Stomach (tissue), 19 donors: ENCODE measurements at places on chromosomes 11 and 22. TPM values are rescaled to one million over a fixed set of nuclear protein-coding genes. Genes with fewer than 3 reads are reported as not detected.

GRCh38 chr22:26127126-26127525 is 42.1 kb upstream of the SEZ6L start:
- no peak for DNase-seq
- no peaks in the 10 kb centered on the region for H3K4me1 ChIP-seq
- H3K27me3 ChIP-seq = no peaks in the 10 kb centered on the region
- H3K36me3 ChIP-seq = no peaks in the 10 kb centered on the region
- H3K4me3 ChIP-seq = no peak overlapping the region

LINC01488 gene
- not detected for total RNA-seq

CRYBB2 gene
- total RNA-seq = not detected

- H3K36me3 ChIP-seq = no peaks in the 10 kb centered on the region
- no peaks in the 10 kb centered on the region for H3K27me3 ChIP-seq
- no peak overlapping the region for H3K27ac ChIP-seq
- H3K4me3 ChIP-seq = no peak overlapping the region
- H3K4me1 ChIP-seq = no peaks in the 10 kb centered on the region
These were observed 1.9 kb downstream of the OR4S1 start for GRCh38 chr11:48307760-48308386.

TH gene
- total RNA-seq = not detected

GRCh38 chr11:118532091-118532490 is 1.1 kb downstream of the TMEM25 start:
- H3K36me3 ChIP-seq = peaks cover 18% of the 10 kb centered on the region
- peaks cover 36% of the 10 kb centered on the region for H3K4me1 ChIP-seq
- H3K27me3 ChIP-seq = no peaks in the 10 kb centered on the region
- H3K27ac ChIP-seq = no peak overlapping the region
- no peak for DNase-seq

CHRNA10 gene
- total RNA-seq = 1.8 TPM

GRCh38 chr22:50737728-50738648 is at the start of gene ACR:
Gene ACR (plus strand): TSS chr22:50738204. CDS start chr22:50738236, 32 bp downstream.
- H3K27ac ChIP-seq = no peak within 1 kb of the TSS
- no peaks in the 10 kb centered on the region for H3K36me3 ChIP-seq
- peaks cover 39% of the 10 kb centered on the region for H3K27me3 ChIP-seq
- no peak within 1 kb of the TSS for H3K4me3 ChIP-seq
- no peak for DNase-seq
- H3K4me1 ChIP-seq = no peaks in the 10 kb centered on the region

CRACR2B gene
- 165 TPM for total RNA-seq

GRCh38 chr11:99069856-99070444 is 49.2 kb downstream of the CNTN5 start:
- H3K36me3 ChIP-seq = no peaks in the 10 kb centered on the region
- H3K27me3 ChIP-seq = no peaks in the 10 kb centered on the region
- no peak overlapping the region for H3K27ac ChIP-seq

FAM180B gene
- total RNA-seq = not detected

E2F8 gene
- total RNA-seq = 3.6 TPM

POLR2F gene
- total RNA-seq = 73.7 TPM

DNA sequence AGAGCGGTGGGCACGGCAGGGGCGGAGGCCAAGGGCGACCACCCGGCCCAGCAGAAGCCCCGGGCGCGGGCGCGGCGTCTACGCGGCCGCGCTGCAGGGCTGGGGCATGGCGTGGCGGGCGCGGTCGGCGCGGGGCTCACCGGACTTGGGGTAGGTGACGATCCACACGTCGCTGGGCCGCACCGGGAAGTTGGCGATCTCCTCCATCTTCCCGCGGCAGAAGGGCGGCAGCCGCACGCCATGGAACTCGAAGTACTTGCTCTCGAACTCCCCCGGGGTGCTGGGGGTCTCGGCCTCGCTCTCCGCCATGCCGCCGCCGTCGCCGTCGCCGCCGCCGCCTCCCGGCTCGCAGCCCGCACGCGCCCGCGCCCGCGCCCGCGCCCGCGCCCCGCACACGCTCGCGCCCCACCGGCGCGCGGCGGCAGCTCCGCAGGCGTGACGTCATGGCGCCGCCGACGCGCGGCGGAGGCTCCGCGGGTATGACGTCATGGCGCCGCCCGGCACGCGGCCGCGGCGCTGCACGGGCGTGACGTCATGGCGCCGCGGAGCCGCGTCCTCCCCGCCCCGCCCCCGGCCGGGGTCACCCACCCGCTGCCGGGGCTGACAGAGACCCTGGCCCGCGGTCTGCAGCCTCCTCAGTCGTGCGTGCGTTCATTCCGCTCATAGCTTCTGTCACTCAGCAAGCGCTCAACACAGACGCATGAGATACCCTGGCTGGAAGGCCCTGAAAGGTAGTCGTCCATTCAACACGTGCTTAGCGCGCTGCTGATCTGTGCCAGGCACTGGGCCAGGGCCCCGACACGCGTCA is at the start of gene SULT4A1:
Gene SULT4A1 (minus strand): TSS at position 440 of the 808 bp plus-strand sequence. CDS start 131 bp downstream, at position 309.
- H3K27ac ChIP-seq = no peak within 1 kb of the TSS
- peak within 1 kb of the TSS; percentile 16 for H3K4me3 ChIP-seq
- peak; percentile 73 for DNase-seq
- peaks cover 11% of the 10 kb centered on the region for H3K4me1 ChIP-seq
- peaks cover 55% of the 10 kb centered on the region for H3K27me3 ChIP-seq

DNA sequence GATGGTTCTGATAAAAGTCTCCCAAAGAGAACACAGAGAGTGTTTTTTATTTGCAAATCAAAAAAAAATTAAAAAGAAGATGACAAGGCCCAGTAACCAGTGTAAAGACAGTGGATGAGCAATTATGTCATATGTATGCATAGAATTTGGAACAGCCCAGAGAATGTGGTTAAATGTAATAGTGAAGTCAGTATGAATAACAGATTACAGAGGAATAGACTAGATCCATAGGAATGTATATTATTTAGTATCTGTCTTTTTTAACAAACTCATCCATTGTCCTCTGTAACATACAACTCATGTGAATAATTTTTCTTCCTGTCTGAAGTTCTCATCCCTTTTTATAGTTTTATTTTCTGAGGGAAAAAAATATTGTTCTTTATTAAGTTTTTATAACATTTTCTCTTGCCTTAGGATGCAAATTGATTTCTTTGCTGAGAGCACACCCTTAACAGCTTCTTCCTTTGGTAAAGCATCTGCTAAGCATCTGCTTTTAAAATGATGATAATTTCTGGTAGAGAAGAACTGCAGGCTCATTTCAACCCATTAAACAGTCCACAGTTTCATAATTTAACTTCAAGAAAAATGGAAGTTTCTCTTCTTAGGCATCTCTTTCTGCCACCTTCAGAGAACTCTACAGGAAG is 266.5 kb upstream of the MTNR1B start:
- H3K27me3 ChIP-seq = no peaks in the 10 kb centered on the region
- peaks cover 11% of the 10 kb centered on the region for H3K4me1 ChIP-seq
- no peaks in the 10 kb centered on the region for H3K36me3 ChIP-seq
- no peak for DNase-seq

GRCh38 chr11:119706887-119707286 is 22.1 kb downstream of the NECTIN1 start:
- H3K27me3 ChIP-seq = no peaks in the 10 kb centered on the region
- no peaks in the 10 kb centered on the region for H3K36me3 ChIP-seq
- H3K27ac ChIP-seq = no peak overlapping the region
- no peak for DNase-seq
- no peak overlapping the region for H3K4me3 ChIP-seq

RFPL1 gene
- total RNA-seq = not detected

GRCh38 chr11:34263441-34264091 is 94.2 kb downstream of the ABTB2 start:
- H3K4me3 ChIP-seq = no peak overlapping the region
- H3K27ac ChIP-seq = peak overlapping the region; percentile 43
- peak; percentile 77 for DNase-seq
- H3K27me3 ChIP-seq = no peaks in the 10 kb centered on the region
- H3K4me1 ChIP-seq = no peaks in the 10 kb centered on the region

DNA sequence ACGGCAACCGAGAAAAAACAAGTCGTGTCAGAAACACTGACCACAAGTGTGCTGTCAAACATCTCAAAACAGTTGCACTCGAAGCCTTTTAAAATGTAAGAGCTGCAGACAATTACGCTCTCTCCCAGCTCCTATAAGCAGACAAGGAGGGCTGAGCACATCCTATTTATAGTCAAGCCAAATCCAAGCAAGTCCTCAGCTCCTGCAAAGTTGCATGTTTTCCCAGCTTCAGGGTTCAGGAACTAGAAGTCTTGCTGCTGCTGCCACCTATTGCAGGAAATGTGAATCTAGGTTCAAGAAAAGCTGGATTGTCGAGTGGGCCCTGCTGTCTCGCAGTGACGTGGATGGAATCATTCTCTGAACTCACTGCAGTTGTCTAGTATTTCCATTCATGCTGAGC is 15.5 kb downstream of the EFCAB6 start:
- no peaks in the 10 kb centered on the region for H3K36me3 ChIP-seq
- H3K4me1 ChIP-seq = no peaks in the 10 kb centered on the region
- no peak for DNase-seq
- H3K27ac ChIP-seq = no peak overlapping the region

- no peaks in the 10 kb centered on the region for H3K27me3 ChIP-seq
- no peak for DNase-seq
- peak overlapping the region; percentile 94 for H3K27ac ChIP-seq
- H3K4me1 ChIP-seq = peaks cover 37% of the 10 kb centered on the region
- peak overlapping the region; percentile 37 for H3K4me3 ChIP-seq
- peaks cover 17% of the 10 kb centered on the region for H3K36me3 ChIP-seq
These were observed 5.8 kb downstream of the ARSA start for GRCh38 chr22:50621948-50622722.

DNA sequence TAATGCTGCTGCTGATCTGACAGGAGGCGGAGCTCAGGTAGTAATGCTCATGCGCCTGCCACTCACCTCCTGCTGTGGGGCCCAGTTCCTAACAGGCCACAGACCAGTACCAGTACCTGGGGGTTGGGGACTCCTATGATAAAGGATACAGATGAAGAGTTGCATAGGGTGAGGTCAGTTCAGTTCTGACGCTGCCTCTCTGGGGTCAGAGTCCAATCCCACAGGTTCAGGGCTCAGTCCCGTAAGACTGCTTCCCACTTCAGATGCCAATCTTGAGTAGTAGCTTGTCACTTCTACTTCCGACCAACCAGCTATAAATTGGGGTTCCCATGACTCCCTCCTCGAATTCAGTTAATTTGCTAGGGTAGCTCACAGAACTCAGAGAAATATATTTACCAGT is 8.6 kb downstream of the ASRGL1 start:
- H3K27ac ChIP-seq = no peak overlapping the region
- no peak overlapping the region for H3K4me3 ChIP-seq
- H3K4me1 ChIP-seq = peaks cover 10% of the 10 kb centered on the region
- H3K27me3 ChIP-seq = no peaks in the 10 kb centered on the region

DNA sequence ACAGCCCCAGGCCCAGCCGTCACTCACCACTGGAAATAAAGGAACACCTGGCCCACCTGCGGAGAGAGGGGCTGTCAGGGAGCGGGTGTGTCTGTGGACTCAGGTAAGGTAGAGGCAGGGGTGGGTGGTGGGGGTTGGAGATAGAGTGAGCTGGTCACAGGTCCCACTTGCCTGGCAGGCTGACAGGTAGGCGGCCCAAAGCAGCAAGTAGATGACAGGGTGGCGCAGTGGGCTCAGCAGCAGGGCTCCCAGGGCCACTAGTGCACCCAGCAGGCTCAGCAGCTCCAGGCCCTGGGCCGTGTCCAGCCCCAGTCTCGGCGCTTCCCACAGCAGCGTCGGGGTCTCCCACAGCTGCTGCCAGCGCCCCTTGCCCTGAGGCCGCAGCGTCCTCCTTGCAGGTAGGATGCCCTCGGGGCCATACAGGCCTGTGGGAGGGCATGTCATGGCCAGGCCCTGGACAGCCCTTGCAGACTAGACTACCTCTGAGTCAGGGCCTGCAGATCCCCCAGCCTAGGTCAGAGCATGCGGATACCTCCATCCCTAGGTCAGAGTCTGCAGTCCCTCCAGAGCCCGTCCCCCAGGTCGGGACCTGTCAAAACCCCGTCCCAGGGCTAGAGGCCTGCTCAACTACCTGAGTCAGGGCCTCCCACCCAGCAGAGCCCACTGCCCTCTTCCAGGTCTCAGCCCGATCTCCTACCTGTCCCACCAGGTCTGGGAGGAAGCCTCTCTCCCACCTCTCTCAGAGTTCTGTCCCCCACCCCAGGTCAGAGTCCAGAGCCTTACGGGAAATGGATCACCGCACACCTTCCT is 686 bp downstream of the LMF2 start:
- peak overlapping the region; percentile 88 for H3K27ac ChIP-seq
- DNase-seq = peak; percentile 62
- peaks cover 46% of the 10 kb centered on the region for H3K4me1 ChIP-seq
- H3K4me3 ChIP-seq = peak overlapping the region; percentile 99
- H3K36me3 ChIP-seq = peaks cover 27% of the 10 kb centered on the region
- H3K27me3 ChIP-seq = no peaks in the 10 kb centered on the region

DNA sequence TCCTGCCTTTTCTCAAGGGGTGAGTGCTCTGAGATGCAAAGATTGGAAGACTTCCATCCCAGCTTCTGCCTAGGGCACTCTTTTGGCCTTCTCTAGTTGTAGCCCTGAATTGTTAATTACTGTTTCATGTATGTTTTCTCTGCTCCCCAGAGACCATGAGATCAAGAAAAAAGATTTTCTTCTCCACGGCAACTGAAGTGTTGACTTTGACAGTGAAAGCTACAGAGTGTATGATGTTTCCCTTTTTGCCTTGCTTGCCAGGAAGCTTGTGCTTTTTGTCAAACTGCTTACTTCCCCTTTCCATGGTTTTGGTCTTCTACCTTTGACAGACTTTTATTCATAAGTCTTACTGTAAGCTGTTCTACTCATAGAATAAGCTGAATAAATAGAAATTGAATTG is 23.3 kb upstream of the EIF3D start:
- no peak overlapping the region for H3K4me3 ChIP-seq
- H3K4me1 ChIP-seq = no peaks in the 10 kb centered on the region
- H3K27ac ChIP-seq = no peak overlapping the region
- H3K27me3 ChIP-seq = peaks cover 23% of the 10 kb centered on the region
- H3K36me3 ChIP-seq = no peaks in the 10 kb centered on the region

DNA sequence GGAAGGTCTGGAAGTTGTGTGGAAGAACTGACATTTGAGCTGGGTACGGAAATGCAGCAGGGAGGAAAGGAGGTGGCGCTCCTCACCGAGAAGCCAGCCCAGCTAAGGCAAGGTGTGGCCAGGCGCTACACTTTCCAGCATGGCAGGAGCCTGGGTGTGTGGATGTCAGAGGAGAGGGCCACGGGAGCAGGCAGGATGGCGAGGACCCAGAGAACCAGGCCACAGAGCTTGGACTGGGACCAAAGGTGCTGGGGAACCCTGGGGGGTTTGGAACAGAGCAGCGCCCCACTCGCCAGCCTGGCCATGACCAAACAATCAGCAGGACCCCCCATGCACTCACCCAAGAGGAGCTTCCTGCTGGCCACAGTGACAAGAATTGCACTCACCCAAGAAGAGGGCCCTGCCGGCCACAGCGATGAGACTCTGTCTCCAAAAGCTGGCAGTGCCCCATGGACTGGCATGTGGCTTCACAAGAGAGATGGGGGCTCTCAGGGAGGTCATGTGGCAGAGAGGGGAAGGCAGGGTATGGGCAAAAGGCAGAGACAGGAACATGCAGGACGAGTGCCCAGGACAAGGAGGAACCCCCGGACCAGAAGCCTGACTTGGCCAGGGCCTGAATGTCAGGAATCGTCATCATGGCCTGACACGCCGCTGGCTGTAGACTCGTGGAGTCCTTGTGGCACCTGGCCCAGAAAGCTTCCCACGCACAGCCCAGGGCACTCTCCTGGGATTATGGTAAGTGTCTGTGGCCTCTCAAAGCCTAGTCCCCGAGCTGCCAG is 45.4 kb downstream of the IGF2 start:
- no peak for DNase-seq
- no peak overlapping the region for H3K4me3 ChIP-seq
- no peaks in the 10 kb centered on the region for H3K27me3 ChIP-seq
- peak overlapping the region; percentile 64 for H3K27ac ChIP-seq

MS4A12 gene
- total RNA-seq = not detected

TSGA10IP gene
- not detected for total RNA-seq

GRCh38 chr11:112693781-112694180 is 267.4 kb upstream of the NCAM1 start:
- no peaks in the 10 kb centered on the region for H3K36me3 ChIP-seq
- H3K4me1 ChIP-seq = no peaks in the 10 kb centered on the region
- no peak overlapping the region for H3K27ac ChIP-seq
- H3K4me3 ChIP-seq = no peak overlapping the region
- DNase-seq = no peak
